ENCODE measurements at places on chromosomes 4 and X. TPM values are rescaled to one million over a fixed set of nuclear protein-coding genes. Genes with fewer than 3 reads are reported as not detected.
A peak's percentile ranks its signal among the peaks of the same experiment; 100 is the strongest.

- no peak for DNase-seq
Measured at GRCh38 chr4:87620491-87620890, 12.2 kb downstream of the DSPP start.

DNA sequence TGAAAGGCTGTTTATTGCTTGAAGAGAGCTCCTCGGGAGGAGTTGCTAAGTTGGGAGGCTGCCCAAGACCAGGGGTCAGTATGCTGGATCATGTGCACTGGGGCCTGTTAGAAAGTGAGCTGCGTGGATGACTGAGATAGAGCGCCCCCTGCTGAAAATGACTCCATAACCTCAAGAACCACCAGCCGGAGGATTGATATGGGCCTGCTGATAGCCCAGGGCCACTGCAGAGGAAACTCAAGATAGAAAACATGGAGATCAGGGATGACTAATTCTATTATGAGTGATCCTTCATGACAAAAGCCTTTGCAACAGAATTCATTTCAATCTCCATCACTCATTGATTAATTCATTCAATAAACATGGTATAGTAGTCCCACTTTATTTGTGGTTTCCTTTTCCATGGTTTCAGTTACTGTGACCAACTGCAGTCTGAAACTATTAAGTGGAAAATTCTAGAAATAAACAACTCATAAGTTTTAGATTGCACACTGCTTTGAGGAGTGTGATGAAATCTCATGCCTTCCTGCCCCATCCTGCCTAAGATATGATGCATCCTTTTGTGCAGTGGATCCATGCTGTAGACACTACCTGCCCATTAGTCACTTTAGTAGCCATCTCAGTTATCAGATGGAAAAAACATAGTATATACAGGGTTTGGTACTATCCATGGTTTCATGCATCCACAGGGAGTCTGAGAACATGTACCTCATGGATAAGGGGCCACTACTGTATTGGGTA is 126.7 kb upstream of the MBNL3 start:
- DNase-seq = peak; percentile 42

DNA sequence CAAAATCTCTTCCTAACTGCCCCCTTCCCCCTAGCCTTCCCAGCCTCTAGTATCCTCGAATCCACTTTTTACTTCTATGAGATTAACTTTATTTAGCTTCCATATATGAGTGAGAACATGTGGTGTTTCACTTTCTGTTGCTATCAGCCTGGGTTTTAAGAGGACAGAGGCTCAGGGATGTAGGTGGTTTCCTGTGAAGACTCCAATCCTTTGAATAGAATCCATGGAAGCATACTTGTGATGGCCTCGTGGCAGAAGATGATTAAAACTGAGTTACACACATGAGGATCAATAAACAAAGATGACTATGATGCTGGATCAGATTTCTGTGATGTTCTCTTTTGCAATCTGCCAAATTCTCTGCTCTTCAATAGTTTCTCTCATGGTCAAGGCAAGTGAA is 29.8 kb downstream of the CD99L2 start:
- DNase-seq = no peak

WDR17 gene
- 0.86 TPM for total RNA-seq

GRCh38 chr4:88709989-88710388 is 12.4 kb upstream of the NAP1L5 start:
- no peak for DNase-seq

DNA sequence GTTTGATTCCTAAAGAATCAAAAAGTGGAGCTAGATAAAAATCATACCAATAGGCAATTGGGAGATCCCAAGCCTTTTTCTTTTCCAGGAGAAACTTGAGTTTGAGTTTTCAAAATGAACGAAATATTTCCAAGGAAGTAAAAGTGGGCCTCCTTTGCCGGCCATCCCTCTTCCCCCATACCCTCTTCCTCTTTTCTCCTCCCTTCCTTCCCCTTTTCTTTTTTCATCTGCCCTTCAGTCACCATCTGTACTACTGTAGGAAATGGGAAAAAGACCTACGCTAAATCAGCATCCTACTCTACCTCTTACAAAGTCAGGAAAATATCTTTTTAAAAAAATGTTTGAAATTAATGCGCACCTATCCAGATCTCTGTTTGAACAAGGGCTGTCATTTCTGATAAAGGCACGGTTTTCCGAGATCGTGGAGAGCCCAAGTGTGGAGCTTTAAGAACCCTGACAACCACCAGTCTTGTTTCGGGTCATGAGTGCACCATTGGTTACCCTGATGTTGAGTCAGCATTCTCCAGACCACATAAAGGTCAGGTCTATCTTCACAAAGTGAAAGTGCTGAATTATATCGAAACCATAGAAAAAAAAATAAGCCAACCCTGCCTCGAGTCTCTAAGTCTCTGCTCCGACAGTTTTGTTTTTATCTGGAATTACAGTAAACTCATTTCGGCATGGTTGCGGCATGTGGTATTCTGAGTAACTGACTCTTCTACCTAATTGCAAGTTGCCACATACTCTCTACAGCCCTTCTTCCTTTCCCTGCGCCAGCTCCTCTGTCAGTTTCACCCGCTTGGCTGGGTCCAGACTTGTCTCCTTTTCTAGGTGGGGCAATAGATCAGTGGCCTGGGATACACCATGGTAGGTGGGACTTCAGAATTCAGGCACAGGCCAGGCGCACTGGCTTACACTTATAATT is 140.2 kb upstream of the KLF3 start:
- DNase-seq = peak; percentile 4

DNA sequence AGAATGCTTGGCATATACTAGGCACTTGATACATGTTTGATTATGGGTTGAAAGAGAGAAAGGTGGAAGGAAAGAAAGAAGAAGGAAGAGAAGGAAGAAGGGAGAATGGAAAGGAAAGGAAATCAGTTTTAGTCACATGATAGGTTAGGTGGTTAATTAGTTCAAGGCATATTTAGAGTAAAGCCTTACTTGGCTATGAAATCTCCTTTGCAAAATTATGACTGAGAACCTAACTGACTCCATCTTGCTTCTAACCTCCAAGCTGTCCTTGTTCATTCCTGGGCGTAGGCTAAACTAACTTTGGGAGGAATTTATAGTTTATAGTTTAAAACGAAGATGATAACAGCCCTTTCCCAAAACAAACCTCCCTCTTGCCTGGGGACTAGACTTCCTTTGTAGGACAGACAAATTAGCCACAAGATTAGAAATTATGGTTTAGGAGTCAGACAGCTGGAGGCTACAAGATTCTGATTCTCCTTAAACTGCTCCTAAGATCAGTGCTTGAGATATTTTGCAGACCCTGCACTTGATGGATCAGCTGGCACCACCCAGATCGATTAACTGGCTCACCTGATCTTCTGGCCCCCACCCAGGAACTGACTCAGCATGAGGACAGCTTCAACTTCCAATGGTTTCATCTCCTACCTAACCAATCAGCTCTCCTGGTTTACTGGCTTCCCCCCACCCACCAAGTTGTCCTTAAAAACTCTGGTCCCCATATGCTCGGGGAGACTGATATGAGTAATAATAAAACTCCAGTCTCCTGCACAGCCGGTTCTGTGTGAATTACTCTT is 55.0 kb downstream of the TXK start:
- peak; percentile 48 for DNase-seq

DNA sequence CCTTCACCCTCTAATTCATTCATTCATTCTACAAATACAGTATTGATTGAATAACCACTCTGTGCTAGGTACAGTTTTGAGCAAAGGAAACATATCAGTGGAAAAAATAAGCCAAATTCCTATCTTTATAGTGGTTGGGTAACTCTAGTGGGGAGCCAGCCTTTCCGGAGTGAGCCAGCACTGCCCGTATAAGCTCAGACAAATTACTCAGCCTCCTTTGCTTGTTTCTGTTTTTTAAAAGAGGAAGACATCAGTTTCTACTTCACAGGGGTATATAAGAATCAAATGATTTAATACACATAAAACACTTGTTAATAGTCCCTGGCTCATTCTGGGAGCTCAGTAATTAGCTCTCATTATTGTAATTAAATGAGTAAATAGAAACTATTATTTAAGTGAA is 238.2 kb upstream of the MAD2L1 start:
- DNase-seq = no peak

DNA sequence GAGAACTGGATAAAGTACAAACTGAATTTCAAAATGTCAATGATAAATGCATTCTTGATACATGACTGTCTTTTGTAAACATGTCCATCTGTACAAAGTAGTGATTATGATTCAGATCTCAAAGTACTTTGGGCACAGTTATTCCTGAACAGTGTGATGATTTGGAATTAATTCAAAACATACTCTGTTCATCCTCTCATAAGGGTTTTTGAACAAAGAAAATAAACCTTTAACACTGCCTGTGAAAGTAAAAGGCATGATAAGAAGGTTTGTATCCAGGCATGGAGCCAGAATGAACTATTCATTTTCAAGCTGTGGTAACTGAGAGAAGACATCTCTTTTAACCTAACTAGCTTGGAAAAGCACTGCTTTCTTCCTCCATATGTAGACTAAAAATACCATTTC is 883 bp upstream of the KLHL4 start:
- DNase-seq = peak; percentile 55

GRCh38 chr4:41285864-41286235 is 29.1 kb downstream of the UCHL1 start:
- peak; percentile 22 for DNase-seq

DNA sequence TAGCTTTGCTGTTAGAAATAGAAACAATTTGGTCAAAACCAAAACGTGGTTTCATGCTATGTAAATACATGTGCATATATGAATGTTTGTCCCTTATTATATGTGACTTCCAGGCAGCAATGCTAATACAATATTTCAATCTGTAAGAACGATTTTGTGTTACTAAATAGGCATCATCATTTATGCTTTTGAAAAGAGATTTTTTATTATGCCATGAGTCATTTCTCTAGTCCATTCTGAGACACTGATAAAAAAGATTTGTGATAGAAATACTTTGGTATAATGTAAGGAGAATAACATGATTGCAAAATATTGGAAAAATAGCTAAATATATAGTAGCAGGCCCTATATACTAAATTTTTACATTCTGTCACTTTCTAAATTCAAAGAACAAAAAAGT is 28.9 kb downstream of the SYNPO2 start:
- peak; percentile 9 for DNase-seq

DNA sequence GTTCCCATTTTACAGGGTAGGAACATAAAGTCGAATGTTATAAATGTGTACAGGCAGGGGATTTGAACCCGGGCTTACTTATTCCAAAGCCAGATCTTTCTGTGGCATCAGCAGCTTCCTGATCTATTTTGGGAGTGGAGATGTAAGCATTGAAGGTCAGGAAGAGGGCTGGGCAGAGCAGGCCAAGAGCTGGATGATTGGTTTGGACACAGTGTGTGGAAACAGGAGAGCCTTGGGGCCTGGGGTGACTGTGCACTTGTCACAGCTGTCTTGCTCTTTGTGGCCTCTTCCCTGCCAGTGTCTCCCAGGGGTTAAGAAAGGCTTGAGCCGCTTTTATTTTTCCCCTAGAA is 127.9 kb upstream of the ENPP6 start:
- DNase-seq = no peak

GRCh38 chrX:78314561-78314960 is 12.8 kb downstream of the CYSLTR1 start:
- peak; percentile 79 for DNase-seq

- peak; percentile 12 for DNase-seq
Measured at GRCh38 chr4:171880136-171880535, 66.9 kb downstream of the GALNTL6 start.

DNA sequence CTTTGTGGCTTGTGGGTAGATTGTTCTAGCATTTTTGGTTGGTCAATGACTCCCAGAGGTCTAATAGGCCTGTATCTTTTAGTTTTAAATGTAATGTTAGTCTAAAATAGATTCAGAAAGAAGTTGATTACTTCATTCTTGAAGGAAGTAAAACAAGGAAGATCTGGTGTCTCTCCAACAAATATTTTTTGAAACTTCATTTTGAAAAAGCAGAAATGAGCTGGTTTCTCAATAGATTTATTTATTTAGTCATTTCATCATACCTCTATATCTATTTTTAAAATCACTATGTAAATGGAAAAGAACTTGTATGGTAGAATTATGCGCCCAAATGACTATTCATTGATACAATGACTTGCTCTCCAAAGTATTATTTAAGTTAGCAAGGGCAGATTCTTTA is 7.2 kb downstream of the HTR2C start:
- DNase-seq = no peak

- DNase-seq = no peak
Measured at GRCh38 chr4:82994834-82995233, 15.8 kb downstream of the LIN54 start.

DNA sequence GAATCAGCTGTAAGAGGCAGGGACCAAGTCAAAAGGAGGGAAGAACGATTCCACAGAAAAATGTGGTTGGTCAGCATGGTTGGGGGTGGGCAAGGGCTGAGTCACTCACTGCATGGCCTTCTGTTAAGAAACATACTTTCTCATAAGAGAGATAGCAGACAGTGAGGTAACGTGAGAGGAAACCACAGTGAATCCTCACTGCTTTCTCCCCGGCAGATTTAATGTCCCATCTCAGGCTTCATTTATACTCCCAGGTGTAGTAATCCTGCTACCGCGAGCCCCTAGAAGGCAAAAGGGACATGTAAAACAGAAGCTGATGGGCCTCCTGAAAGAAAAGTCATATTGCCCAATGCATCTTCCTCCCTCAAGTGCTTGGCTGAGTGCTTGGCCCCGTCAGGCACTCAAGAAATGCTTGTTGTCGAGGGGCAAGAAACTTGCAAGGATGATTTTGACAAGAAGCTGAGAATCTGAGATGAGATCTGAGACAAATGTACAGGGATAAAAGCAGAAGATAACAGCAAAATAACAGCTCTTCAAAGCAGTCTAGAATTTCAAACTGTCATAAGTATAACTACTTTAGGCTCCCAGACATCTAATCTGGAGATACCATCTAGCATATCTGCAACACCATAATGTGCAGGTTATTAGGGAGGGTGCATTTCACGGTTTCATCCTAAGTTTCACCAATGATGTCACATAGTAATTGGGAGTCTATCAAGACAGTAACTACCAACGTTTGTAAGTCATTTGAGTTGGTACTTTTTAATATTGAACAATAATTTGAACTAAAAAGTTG is 40.2 kb downstream of the SH3KBP1 start:
- DNase-seq = peak; percentile 87

- peak; percentile 79 for DNase-seq
Measured at GRCh38 chrX:41275661-41276609, 58.0 kb upstream of the DDX3X start.

DNA sequence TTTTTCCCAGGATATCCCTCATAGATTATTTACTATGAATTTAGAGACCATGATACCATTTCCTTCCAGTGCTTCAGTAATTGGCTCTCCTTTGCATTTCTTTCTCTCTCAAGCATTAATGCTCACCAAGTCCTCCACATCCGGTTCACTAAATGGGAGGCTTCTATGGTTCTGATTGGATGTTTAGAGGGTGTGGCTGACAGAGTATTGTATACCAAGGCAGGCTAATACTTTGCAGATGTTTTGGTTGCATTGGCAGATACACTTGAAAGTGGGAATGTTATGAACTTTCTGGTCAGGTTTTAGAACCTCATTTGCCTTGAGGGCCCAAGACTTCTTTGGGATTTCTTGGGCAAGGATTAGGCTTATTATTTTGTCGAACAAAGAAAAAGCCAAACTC is 24.2 kb downstream of the CBLL2 start:
- no peak for DNase-seq

- no peak for DNase-seq
Measured at GRCh38 chr4:2750719-2751605, 5.2 kb downstream of the TNIP2 start.

GRCh38 chrX:16268206-16268605 is 100.9 kb downstream of the MAGEB17 start:
- no peak for DNase-seq

SOWAHD gene
- total RNA-seq = 1.8 TPM

GRCh38 chr4:140680686-140681085 is 75.5 kb downstream of the TBC1D9 start:
- no peak for DNase-seq
